ENCODE measurements at places on chromosomes 3 and 15. TPM values are rescaled to one million over a fixed set of nuclear protein-coding genes. Genes with fewer than 3 reads are reported as not detected.

DNA sequence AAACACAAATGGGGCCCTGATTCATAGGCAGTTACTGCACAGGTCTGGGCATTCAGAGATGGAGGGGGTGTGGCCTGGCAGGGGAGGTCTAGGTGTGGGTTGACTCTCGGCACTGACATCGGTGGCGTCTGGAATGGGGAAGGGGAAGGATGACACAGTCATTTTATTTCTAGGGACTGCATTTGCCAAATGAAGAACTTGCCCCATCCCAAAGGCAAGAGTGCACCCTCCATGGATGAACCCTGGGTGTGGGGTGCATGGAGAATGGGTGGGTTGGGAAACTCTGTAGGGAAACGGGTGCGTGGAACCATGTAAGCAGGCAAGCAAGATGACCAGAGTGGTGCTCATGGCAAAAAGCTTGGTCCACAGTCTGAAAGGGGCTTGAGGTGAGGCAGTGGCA, 24.5 kb downstream of the SLC6A20 start:
- no peaks in the 10 kb centered on the region for H3K36me3 ChIP-seq
- no peak overlapping the region for H3K4me3 ChIP-seq
- no peak for DNase-seq
- H3K27ac ChIP-seq: no peak overlapping the region
- H3K4me1 ChIP-seq: no peaks in the 10 kb centered on the region

DNA sequence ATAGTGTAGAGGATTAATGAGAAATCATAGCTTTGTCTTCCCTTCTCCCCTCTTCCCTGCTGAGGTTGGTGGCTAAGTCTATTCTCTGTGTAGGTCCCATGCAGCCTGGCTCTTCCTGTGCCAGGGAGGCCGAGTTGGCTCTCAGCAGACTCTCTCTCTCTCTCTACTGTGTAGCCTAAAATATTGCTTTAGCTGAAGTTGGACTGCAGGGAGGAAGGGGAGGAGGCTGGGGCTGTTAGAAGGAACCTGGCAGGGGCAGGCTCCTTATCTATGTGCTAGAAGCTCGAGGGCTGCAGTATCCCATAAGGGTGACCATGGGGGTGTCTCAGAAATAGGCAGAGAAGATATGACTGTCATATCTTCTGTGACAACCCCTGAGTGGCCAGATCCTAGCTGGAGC, 160.8 kb downstream of the EPHB1 start:
- H3K4me1 ChIP-seq: no peaks in the 10 kb centered on the region
- no peak overlapping the region for H3K27ac ChIP-seq
- no peaks in the 10 kb centered on the region for H3K36me3 ChIP-seq
- DNase-seq: no peak
- H3K27me3 ChIP-seq: no peaks in the 10 kb centered on the region

- H3K36me3 ChIP-seq: no peaks in the 10 kb centered on the region
- no peak overlapping the region for H3K4me3 ChIP-seq
- H3K27ac ChIP-seq: no peak overlapping the region
- no peaks in the 10 kb centered on the region for H3K4me1 ChIP-seq
- DNase-seq: no peak
Observed at GRCh38 chr15:67815036-67815592, 10.2 kb upstream of the SKOR1 start.

GRCh38 chr3:138034918-138035317, 25.0 kb downstream of the CLDN18 start:
- no peaks in the 10 kb centered on the region for H3K27me3 ChIP-seq
- no peak for DNase-seq
- H3K4me3 ChIP-seq: no peak overlapping the region
- no peaks in the 10 kb centered on the region for H3K36me3 ChIP-seq

- DNase-seq: peak; percentile 43
- H3K27me3 ChIP-seq: no peaks in the 10 kb centered on the region
- H3K4me3 ChIP-seq: no peak overlapping the region
- H3K36me3 ChIP-seq: no peaks in the 10 kb centered on the region
Observed at GRCh38 chr3:4994823-4995499, 15.7 kb downstream of the BHLHE40 start.

- no peaks in the 10 kb centered on the region for H3K36me3 ChIP-seq
- peaks cover 59% of the 10 kb centered on the region for H3K4me1 ChIP-seq
- DNase-seq: peak; percentile 79
- no peaks in the 10 kb centered on the region for H3K27me3 ChIP-seq
- peak overlapping the region; percentile 90 for H3K27ac ChIP-seq
Observed at GRCh38 chr3:48429317-48429959, 448 bp downstream of the PLXNB1 start.

- H3K4me3 ChIP-seq: no peak overlapping the region
- no peaks in the 10 kb centered on the region for H3K4me1 ChIP-seq
Observed at GRCh38 chr15:89566181-89566580, 9.1 kb upstream of the TICRR start.

- H3K4me3 ChIP-seq: no peak overlapping the region
- H3K4me1 ChIP-seq: peaks cover 16% of the 10 kb centered on the region
- no peak for DNase-seq
Observed at GRCh38 chr3:94616833-94617232, 554.0 kb downstream of the NSUN3 start.

GRCh38 chr3:187929112-187929816, 184.0 kb upstream of the BCL6 start:
- H3K27me3 ChIP-seq: no peaks in the 10 kb centered on the region
- H3K36me3 ChIP-seq: no peaks in the 10 kb centered on the region
- no peak overlapping the region for H3K4me3 ChIP-seq
- no peak overlapping the region for H3K27ac ChIP-seq
- no peak for DNase-seq

DNA sequence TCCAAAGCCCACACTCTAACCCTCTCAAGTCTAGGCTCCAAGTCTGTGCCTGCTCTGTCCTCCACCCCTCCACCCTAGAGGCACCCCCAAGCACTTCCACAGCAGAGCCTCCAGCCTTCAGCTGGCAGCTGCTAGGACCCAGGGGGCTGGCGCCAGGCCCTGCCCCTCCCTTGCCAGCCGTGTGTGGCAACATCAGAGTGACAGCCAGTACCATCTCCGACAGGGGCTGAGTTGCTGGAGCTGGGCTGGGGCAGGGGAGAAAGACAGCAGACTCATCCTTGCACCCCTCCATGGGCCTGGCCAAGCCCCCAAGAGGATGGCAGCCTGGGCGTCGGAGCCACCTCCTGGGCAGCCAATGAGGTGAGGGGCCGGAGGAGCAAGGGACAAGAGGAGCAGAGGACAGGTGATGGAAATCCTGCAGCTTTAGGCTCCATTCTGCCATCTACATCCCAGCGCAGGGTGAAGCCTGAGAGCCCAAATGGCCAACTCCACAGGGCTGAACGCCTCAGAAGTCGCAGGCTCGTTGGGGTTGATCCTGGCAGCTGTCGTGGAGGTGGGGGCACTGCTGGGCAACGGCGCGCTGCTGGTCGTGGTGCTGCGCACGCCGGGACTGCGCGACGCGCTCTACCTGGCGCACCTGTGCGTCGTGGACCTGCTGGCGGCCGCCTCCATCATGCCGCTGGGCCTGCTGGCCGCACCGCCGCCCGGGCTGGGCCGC, at the start of gene GPR62:
TSS of gene GPR62 (plus strand) at position 207 of the 718 bp plus-strand sequence. CDS start at position 479, 272 bp downstream.
- H3K4me3 ChIP-seq: no peak within 1 kb of the TSS
- H3K27ac ChIP-seq: no peak within 1 kb of the TSS
- no peaks in the 10 kb centered on the region for H3K36me3 ChIP-seq
- H3K4me1 ChIP-seq: peaks cover 20% of the 10 kb centered on the region
- H3K27me3 ChIP-seq: no peaks in the 10 kb centered on the region

DNA sequence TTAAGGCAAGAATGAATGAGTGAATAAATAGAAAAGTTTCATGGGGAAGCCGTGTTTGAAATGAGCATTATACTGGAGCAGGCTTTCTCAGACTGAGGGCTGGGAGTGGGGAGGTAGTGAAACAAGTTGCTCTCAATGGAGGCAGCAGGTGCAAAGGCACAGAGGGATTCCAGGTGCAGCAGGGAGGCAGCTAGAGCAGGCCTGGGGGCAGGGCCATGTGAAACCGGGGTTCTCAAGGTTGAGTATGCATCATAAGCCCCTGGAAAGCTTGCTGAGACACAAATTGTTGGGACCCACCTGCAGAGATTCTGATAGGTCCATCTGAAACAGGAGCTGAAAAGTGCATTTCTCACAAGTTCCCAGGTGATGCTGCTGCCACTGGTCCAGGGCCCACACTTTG, 45.3 kb downstream of the BFSP2 start:
- H3K27me3 ChIP-seq: no peaks in the 10 kb centered on the region
- no peak overlapping the region for H3K27ac ChIP-seq
- H3K4me3 ChIP-seq: no peak overlapping the region
- peaks cover 25% of the 10 kb centered on the region for H3K4me1 ChIP-seq
- no peaks in the 10 kb centered on the region for H3K36me3 ChIP-seq

DNA sequence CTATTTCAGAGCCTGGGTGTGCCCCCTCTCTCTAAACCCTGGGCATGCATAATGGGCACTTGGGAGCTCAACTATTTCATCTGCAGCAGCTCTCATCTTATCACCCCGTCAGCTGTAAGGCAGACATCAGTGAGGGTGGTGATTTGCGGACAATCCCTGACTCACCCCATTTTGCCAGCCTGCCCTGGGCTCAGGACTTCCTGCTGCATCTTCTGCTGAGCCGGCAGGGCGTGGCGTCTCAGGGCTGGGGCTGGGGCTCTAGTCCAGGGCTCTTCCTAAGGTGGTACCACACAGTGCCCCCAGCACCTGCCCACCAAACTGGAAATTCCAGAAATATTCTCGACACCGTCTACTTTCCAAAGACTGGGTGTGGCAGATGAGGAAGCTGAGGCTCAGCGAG, 925 bp upstream of the PSTPIP1 start:
- H3K4me1 ChIP-seq: peaks cover 23% of the 10 kb centered on the region
- H3K27ac ChIP-seq: no peak overlapping the region
- H3K4me3 ChIP-seq: no peak overlapping the region
- no peaks in the 10 kb centered on the region for H3K36me3 ChIP-seq
- no peaks in the 10 kb centered on the region for H3K27me3 ChIP-seq

GRCh38 chr3:29922992-29923746, 642.3 kb downstream of the RBMS3 start:
- H3K27ac ChIP-seq: no peak overlapping the region
- no peaks in the 10 kb centered on the region for H3K36me3 ChIP-seq
- H3K27me3 ChIP-seq: no peaks in the 10 kb centered on the region
- no peaks in the 10 kb centered on the region for H3K4me1 ChIP-seq
- H3K4me3 ChIP-seq: no peak overlapping the region

DNA sequence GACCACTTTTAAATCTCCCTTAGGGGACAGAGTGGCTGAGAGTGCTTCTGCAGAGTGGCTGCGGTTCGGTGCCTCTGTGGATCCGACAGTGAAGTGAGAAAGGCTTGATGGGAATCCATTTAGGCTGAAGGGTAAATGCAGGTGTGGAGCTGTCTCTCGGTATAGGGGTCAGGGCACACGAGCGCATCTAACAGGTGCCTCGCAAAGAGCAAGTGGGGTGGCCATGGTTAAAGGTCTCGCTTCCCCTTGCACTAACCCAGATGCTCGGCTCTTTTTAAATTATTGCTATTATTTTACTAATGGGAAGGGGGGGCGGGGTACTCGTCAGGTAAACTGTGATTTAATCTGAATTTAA, 598 bp upstream of the GJD2 start:
- DNase-seq: no peak
- H3K4me3 ChIP-seq: no peak overlapping the region

DNA sequence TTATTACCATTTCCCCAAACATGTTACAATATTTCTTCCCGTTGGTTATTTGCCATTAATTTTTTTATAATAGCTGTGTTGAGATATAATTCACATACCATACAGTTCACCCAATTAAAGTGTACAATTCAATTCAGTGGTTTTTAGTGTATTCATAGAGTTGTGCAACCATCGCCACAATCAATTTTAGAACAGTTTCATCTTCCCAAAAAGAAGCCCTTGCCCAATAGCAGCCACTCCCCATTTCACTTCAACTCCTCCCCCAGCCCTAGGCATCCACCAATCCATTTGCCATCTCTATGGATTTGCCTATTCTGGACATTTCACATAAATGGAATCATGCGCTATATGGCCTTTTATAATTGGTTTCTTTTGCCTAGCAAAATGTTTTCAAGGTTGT, 225.1 kb downstream of the EPHB1 start:
- no peaks in the 10 kb centered on the region for H3K4me1 ChIP-seq
- no peaks in the 10 kb centered on the region for H3K27me3 ChIP-seq
- H3K36me3 ChIP-seq: no peaks in the 10 kb centered on the region
- H3K27ac ChIP-seq: no peak overlapping the region
- no peak overlapping the region for H3K4me3 ChIP-seq

DNA sequence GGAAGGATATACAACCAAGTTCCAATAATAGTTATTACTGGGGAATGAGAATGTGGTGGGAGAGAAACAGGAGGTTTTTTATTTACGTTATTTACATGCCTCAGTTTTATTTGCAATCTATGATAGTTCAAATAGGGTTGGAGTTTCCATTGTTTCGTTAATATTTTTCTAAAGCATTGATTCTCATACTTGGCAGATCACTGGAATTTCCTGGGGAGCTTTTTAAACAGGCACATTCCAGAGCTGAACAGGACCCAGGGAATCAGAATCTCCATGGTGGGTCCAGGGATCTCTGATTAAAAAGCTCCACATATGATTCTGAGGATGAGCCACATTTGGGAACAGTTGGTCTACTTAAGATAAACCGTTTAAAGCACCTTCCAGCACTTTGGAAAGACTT, 123.9 kb downstream of the IL20RB start:
- no peak overlapping the region for H3K4me3 ChIP-seq
- H3K36me3 ChIP-seq: no peaks in the 10 kb centered on the region
- peaks cover 10% of the 10 kb centered on the region for H3K4me1 ChIP-seq
- H3K27ac ChIP-seq: peak overlapping the region; percentile 27
- no peaks in the 10 kb centered on the region for H3K27me3 ChIP-seq
- DNase-seq: no peak

- peaks cover 11% of the 10 kb centered on the region for H3K4me1 ChIP-seq
- H3K27ac ChIP-seq: no peak overlapping the region
- no peak overlapping the region for H3K4me3 ChIP-seq
- H3K36me3 ChIP-seq: no peaks in the 10 kb centered on the region
- no peaks in the 10 kb centered on the region for H3K27me3 ChIP-seq
Observed at GRCh38 chr3:43166406-43166805, 60.5 kb upstream of the POMGNT2 start.

GRCh38 chr15:96585484-96586386, 255.2 kb downstream of the NR2F2 start:
- no peak overlapping the region for H3K27ac ChIP-seq
- no peaks in the 10 kb centered on the region for H3K36me3 ChIP-seq
- H3K4me3 ChIP-seq: no peak overlapping the region
- DNase-seq: no peak
- no peaks in the 10 kb centered on the region for H3K27me3 ChIP-seq

DNA sequence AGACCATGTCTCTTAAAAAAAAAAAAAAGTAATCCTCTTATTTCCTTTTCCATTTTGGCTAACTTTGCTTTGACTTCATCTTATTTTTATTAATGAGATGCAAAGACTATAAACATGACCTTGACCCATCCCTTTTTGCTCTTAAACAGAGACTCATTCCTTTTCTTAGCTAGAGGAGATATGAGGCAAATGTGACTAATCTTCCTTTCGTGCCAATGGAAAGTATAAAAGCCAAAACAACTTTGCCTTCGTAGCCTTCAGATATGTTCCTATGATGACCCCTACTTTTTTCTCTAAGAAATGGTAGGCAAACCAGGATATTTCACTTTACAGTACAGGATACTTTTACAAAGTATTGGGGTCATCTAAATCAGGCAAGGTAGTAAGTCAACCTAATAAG, 36.9 kb upstream of the GOLGB1 start:
- H3K4me1 ChIP-seq: no peaks in the 10 kb centered on the region
- no peaks in the 10 kb centered on the region for H3K27me3 ChIP-seq
- no peak for DNase-seq
- H3K27ac ChIP-seq: no peak overlapping the region
- H3K36me3 ChIP-seq: no peaks in the 10 kb centered on the region
- H3K4me3 ChIP-seq: no peak overlapping the region

Gene MUC20
- 11.2 TPM for total RNA-seq

Gene SI
- not detected for total RNA-seq

Gene SYNPR
- total RNA-seq: 0.52 TPM

Gene C3orf62
- 4.9 TPM for total RNA-seq

Gene SPTSSB
- total RNA-seq: not detected

Gene PLS1
- 21.8 TPM for total RNA-seq

Gene MITF
- total RNA-seq: 12.2 TPM

Gene TMEM108
- 1.6 TPM for total RNA-seq

Gene SLC28A2
- 2.3 TPM for total RNA-seq

Gene FEZF2
- total RNA-seq: not detected

Measured in body of pancreas (tissue), 4 donors.